ENCODE measurements at places on chromosomes 5 and 9.
A peak's percentile ranks its signal among the peaks of the same experiment; 100 is the strongest.

- no peak for DNase-seq
Measured at GRCh38 chr9:121844562-121844961, 193.1 kb downstream of the DAB2IP start.

- DNase-seq = no peak
Measured at GRCh38 chr5:163339148-163339547, 98.2 kb upstream of the CCNG1 start.

DNA sequence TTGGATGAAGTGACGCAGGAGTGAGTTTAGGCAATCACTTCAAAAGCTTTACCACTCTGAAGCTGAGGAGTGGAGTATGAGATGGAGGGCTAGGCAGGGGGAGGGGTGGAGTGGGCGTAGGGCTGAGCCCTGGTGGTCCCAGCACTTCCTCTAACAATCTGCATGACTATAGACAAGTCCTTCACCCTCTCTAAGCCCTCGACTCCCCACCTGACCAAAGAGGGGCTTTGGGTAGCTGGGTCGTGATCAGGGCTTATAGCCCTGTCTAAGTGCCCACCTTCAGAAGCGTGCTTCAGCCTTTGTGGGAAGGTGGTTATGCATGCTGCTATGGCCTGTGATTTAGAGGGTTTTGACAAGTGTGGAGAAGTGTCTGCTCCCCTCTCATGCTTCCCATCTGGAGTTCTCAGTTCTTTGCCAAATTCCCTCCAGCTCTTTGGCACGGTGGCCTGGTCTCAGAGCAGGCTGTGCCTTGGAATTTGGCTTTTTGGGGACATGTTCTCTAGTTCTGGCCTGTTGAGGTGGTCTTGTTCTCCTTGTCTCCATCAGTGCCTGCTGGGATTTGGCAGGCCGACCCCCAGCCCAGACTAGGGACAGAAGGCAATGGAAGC lies 53.0 kb downstream of the ACTBL2 start:
- no peak for DNase-seq

- no peak for DNase-seq
Measured at GRCh38 chr9:120182011-120182410, 398.0 kb downstream of the CDK5RAP2 start.

GRCh38 chr5:159906943-159907342 lies 9.3 kb upstream of the ADRA1B start:
- no peak for DNase-seq

DNA sequence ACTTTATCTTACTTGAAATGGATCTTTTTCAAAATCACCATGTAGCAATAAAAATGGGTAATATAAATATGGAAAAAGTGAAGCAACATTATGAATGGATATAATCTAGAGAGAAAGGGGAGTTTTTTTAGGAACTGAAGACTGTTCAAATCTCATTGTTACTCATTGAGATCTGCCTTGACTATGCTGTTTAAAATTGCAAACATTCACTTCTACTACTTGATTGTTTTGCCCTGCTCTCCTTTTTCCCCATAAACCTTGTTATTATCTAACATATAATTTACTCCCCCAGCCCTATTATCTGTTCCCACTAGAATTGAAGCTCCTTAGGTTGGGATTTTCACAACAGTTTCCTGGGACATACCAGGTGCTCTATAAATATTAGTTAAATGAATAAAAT lies 22.0 kb downstream of the PAM start:
- DNase-seq = no peak

DNA sequence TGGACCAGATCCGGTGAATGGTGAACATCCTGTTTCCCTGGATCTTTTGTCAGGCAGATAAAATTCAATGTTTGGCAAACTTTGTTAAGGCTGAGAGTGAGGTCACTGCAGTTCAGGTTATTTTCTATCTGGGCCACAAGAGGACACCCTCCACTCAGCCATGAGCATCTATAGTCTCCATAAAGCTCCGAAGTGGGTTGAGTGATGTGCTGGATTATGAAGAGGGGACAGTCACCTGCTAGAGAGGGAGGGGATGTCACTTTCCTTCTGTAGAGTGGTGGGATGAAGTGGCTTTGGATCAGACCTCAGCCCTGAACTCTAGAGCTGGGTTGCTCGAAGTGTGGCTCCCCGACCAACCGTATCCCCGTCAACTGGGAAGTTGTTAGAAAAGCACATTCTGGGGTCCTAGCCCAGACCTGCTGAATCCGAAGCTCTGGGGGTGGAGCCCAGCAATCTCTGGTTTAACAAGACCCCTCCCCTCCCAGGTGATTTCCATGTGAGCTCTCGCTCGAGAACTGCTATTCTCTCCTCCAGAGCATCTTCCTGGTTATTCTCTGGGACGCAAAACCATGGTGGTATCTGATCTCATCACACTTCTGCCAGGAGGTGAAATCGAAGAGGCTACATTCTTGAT lies 31.8 kb upstream of the FGF1 start:
- no peak for DNase-seq

- DNase-seq = no peak
Measured at GRCh38 chr9:105074491-105074890, 146.5 kb upstream of the ABCA1 start.

GRCh38 chr5:1490376-1490775 lies 33.4 kb downstream of the LPCAT1 start:
- no peak for DNase-seq

- no peak for DNase-seq
Measured at GRCh38 chr5:156647034-156647451, 203.1 kb upstream of the PPP1R2B start.

GRCh38 chr5:164326219-164326618 lies 820.8 kb downstream of the MAT2B start:
- DNase-seq = no peak

DNA sequence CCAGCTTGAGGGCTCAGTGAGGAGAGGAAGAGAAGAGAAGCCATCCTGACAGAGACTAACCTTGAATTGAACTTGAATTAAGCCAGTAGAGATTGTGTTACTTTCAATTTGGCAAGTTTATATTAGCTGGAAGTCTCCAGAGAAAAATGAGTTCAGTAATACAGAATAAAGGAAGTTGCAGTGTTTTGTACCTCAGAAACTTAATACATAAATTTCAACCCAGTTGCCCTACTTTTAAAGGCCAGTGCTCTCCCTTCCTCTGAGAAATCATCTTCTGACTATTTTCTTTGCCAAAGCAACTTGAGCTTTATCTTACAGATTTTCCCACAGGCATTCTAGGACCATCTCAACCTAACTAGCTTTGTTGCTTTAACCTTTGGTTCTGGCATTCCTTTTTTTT lies 231.0 kb upstream of the GAS1 start:
- DNase-seq = no peak

DNA sequence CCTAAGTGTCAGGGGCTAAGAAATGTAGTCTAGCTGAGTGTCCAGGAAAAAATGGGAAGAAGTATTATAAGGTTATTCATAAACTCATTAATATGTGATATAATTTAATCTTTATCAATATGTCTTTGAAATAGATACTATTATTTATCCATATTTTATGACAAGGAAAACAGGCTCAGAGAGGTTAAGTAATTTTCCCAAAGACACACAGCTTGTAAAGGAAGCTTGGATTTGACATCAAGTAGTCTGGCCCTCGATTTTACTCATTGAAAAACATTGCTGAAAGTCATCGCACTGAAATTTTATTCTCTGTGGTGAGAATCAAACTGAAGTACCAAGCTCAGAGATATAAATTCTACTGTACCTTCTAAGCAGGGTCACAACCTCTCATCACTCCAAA lies 276.9 kb downstream of the MSX2 start:
- no peak for DNase-seq

GRCh38 chr5:164909673-164910072 lies 1404.3 kb downstream of the MAT2B start:
- DNase-seq = no peak

DNA sequence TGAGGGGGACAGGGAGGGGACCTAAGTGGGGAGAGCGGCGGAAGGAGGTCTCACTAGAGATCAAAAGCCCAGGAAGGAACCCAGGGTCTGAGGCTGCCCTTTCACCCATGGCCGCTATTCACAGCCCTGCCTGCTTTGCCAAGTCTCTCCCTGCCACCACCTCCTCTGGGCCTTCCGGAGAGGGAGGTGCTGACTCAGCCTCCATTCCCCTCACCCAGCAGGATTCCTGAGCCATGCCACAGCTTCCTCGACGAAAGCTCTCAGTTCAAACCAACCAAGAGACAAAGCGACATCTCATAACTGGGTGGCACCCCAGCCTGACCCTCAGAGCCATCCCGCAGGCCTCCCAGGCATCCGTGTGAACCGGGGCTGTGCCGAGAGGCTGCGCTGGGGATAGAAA lies 36.7 kb downstream of the PAX5 start:
- DNase-seq = no peak

GRCh38 chr5:41794471-41794870 lies 75.8 kb downstream of the OXCT1 start:
- no peak for DNase-seq

DNA sequence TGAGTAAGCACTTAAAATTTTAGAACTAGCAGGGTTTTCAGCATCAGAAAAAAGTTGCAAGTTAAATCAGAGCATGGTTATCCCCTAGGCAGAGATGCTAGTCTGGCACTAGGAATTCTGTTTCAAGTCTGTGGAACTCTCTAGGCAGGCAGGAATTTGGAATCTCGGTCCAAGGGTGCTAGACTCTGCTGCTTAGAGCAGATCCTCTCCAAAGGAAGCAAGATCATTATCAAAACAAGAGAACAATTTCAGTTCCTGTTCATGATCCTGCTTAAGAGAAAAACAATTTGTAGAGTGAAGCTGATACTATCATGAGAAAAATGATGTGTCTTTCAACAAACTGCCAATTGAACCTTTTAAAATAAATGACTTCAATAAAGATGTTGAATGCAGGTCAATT lies 420.7 kb downstream of the KIF4B start:
- DNase-seq = no peak

DNA sequence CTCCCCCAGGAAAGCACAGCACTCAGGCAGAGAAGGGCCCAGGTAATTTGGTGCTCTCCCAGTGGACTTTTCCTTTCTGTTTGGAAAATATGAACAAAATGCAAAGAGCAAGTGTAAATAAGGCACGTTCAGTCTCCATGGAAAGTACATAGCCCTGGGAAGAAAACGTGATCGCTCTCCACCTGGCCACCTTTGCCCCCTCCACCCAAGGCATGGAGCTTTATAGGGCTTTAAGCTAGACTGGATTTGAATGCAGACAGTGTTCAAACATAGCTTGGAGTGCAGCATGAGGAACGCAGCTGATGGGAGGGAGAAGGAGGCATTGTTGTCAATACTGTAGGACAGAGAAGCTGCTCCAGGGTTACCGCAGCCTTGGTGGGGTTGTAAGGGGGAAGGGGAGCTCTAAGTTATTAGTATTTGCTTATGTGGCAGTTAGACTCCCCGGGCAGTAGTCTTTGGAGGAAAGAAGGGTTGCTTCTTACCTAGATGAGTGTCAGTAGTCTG lies 500.2 kb downstream of the SPOCK1 start:
- no peak for DNase-seq

- DNase-seq = no peak
Measured at GRCh38 chr9:126275386-126276001, 51.1 kb upstream of the MVB12B start.

DNA sequence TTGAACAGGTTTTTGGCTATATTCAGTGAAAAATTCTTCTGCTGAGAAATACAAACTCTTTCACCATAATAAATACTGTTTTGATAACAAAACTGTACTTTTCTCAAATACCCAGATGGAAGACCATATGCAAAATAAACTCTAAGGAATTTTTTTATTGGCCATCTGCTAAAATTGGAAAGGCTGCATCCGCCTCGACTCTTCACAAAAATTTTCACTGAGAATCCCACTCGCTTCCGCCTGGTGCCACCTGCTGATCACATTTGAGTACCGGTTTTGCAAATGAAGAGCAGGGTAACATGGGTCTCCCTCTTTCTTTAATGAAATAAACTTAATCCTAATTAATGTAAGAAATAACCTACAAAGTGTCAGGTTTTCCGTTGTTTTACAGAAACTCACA lies 76.4 kb downstream of the TTLL11 start:
- DNase-seq = no peak

DNA sequence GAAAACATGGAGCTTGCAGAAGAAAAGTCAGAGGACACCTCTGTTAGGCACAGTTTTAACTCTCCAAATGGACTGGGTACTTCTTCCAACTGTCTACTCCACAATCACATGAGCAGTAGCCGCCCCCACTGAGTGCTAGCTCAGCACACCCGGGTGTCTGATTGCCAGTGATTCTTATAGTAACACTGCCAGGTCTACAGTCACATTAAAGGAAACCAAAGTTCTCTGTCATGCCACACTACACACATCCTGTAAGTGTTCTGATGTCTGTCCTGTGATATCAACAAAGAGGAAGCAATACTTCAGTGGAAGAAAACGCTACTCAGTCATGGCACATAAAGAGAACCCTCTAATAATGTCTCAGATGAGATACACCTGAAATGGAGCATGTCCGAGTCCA lies at the start of gene HAVCR2:
Gene HAVCR2, minus strand, starts transcription at position 69 of the 400 bp plus-strand sequence. Its CDS starts 61 bp downstream, at position 8.
- DNase-seq = peak; percentile 33

DNA sequence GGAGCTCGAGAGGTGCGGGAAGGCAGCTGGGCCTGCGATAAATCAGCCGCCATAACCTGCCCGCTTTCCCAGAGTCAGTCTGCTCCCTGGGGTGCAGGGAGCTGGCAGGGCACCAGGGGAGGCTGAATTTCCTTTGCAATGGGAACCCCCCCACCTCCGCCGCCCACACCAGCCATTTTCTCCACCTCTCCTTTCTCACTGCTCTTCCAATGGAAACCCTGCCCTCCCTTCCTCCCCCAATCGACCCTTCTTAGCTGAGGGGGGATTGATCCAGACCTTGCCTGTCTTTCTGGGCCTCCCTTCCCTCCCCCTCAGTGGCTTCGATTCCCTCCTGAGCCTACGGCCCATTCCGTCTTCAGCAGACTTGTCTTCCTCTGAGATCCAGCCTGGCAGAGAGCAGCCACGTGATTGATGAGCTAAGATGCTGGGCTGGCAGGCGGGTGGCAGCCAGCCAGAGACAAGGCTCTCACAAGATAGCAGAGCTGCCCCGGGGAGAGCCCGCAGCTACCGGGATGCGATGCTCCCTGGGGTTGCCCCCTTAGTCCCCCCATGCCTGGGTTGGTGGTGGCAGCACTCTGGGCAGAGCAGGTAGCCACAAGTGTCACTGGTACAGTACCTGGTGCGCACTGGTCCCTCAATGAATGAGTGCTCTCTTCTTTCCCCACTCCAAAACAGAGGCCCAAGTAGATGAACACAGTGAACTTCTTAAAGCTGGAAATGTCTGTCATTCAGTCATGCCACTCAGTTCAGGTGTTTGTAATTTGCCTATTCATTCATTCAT lies 53.7 kb upstream of the FABP6 start:
- no peak for DNase-seq

- DNase-seq = no peak
Measured at GRCh38 chr9:99602854-99603253, 218.8 kb upstream of the NR4A3 start.

GRCh38 chr5:71899865-71900342 lies 180.8 kb downstream of the CARTPT start:
- DNase-seq = no peak

- no peak for DNase-seq
Measured at GRCh38 chr5:72179816-72180440, 72.7 kb downstream of the MAP1B start.
